HCT116 (cell line): ENCODE measurements at places on chromosomes 2 and 18. TPM values are rescaled to one million over a fixed set of nuclear protein-coding genes. Genes with fewer than 3 reads are reported as not detected.

GRCh38 chr2:79757526-79757925, 244.7 kb downstream of the CTNNA2 start:
- no peak overlapping the region for H3K4me3 ChIP-seq
- no peak for DNase-seq
- H3K36me3 ChIP-seq, result no peaks in the 10 kb centered on the region
- H3K27ac ChIP-seq, result no peak overlapping the region

The KANSL1L gene
- 6.7 TPM for total RNA-seq

DNA sequence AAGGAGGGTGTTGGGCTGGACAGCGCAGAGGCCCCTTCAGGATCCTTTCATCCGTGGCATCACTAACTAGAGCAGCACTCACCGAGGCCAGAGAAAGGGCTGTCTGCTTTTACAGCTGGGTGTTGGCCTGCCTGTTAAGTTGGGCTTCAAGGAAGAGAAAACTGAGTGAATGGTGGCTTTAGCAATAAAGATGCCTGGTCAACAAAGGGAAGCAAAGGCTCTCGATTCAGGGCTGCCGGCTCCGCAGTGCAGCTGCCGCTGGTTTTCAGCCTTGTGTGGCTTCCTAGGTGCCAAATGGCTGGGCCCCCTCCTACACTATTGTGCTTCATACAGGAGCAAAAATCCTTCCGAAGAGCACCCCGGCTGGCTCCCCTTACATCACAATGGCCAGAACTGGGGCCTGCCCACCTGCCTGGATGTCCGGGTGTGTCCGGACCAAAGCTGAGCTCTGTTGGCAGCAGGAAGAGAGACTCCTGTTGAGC, 61.0 kb upstream of the GPR45 start:
- no peak for DNase-seq
- no peaks in the 10 kb centered on the region for H3K36me3 ChIP-seq

GRCh38 chr18:12236934-12237832, 17.0 kb upstream of the CIDEA start:
- peaks cover 9% of the 10 kb centered on the region; the same call in 1 of the 2 replicates for H3K4me1 ChIP-seq
- no peak overlapping the region for H3K27ac ChIP-seq
- peak; percentile 19 for DNase-seq
- no peaks in the 10 kb centered on the region for H3K36me3 ChIP-seq
- H3K27me3 ChIP-seq, result peaks cover 3% of the 10 kb centered on the region; the same call in 1 of the 2 replicates
- H3K4me3 ChIP-seq, result no peak overlapping the region

DNA sequence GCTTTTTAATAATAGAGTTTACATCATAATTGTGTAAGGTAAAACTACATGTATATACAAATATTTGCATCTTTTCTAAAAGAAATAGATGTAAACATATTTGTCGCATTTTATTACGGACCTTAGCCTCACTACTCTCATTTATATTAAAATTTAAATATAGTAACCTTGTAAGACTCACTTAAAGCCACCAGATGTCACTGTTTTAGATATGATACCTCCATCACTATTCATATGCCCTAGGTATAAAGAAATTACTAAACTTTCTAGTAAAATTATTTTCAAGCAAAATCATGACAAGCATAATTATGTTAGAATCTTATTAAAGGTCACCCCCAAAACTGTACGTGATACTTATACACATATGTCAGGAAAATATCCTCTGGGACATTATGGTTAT, 674.3 kb upstream of the REG3G start:
- no peak overlapping the region for H3K27ac ChIP-seq
- H3K36me3 ChIP-seq, result no peaks in the 10 kb centered on the region
- H3K27me3 ChIP-seq, result no peaks in the 10 kb centered on the region

The FHL2 gene
- total RNA-seq, result 86.6 TPM

- no peak overlapping the region for H3K4me3 ChIP-seq
- no peaks in the 10 kb centered on the region for H3K4me1 ChIP-seq
- peak; percentile 67 for DNase-seq
- no peaks in the 10 kb centered on the region for H3K27me3 ChIP-seq
- H3K27ac ChIP-seq, result no peak overlapping the region
These were observed 12.4 kb downstream of the DYM start for GRCh38 chr18:49447810-49448745.

The OR6B2 gene
- total RNA-seq, result not detected

The SLC5A7 gene
- not detected for total RNA-seq

GRCh38 chr2:219430633-219431615, 3.7 kb upstream of the SPEG start:
- peaks cover 32% of the 10 kb centered on the region for H3K4me1 ChIP-seq
- H3K36me3 ChIP-seq, result no peaks in the 10 kb centered on the region
- DNase-seq, result no peak
- H3K27me3 ChIP-seq, result no peaks in the 10 kb centered on the region
- H3K27ac ChIP-seq, result no peak overlapping the region

- no peaks in the 10 kb centered on the region for H3K4me1 ChIP-seq
- H3K27ac ChIP-seq, result no peak overlapping the region
- 0 out of 2 replicates have a peak, but pooled peaks cover 9% of the 10 kb centered on the region for H3K27me3 ChIP-seq
- H3K36me3 ChIP-seq, result no peaks in the 10 kb centered on the region
- DNase-seq, result peak; percentile 42
These were observed 140.3 kb downstream of the RPIA start for GRCh38 chr2:88831792-88832248.

DNA sequence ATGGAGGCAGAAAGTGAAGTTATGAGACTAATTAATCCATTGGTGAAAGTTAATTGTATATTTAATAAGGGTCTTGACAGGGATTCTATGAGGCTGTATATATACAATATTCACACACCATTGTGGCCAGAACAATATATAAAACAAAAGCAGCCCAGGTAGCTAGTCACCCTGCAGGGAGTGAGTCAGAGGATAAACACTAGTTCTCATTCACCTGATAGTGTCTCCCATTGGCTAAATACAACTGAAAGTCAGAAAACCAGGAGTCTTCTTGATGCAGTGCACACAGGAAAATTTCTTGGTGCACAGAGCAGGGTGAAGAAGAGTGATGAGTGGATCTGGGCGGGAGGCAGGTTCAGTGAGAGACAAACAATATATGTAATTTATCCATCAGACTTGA, 465.2 kb downstream of the ERBB4 start:
- no peak overlapping the region for H3K4me3 ChIP-seq
- H3K27ac ChIP-seq, result no peak overlapping the region
- H3K36me3 ChIP-seq, result no peaks in the 10 kb centered on the region
- no peaks in the 10 kb centered on the region for H3K27me3 ChIP-seq
- DNase-seq, result no peak

GRCh38 chr2:118268268-118268667, 180.0 kb downstream of the INSIG2 start:
- no peaks in the 10 kb centered on the region for H3K36me3 ChIP-seq
- no peak for DNase-seq
- H3K4me1 ChIP-seq, result peaks cover 4% of the 10 kb centered on the region; the same call in 1 of the 2 replicates
- H3K4me3 ChIP-seq, result no peak overlapping the region
- no peaks in the 10 kb centered on the region; the same call in 1 of the 2 replicates for H3K27me3 ChIP-seq

- DNase-seq, result no peak
- no peaks in the 10 kb centered on the region for H3K4me1 ChIP-seq
- no peaks in the 10 kb centered on the region for H3K27me3 ChIP-seq
- H3K27ac ChIP-seq, result no peak overlapping the region
These were observed 21.9 kb upstream of the PPP1CB start for GRCh38 chr2:28729698-28730097.

The HOXD10 gene
- total RNA-seq, result not detected

The ASXL3 gene
- total RNA-seq, result not detected

The CHCHD5 gene
- total RNA-seq, result 49.8 TPM

The ERBB4 gene
- total RNA-seq, result 0.10 TPM

The SP5 gene
- total RNA-seq, result 0.98 TPM

GRCh38 chr2:22329211-22330154, 1055.5 kb upstream of the KLHL29 start:
- no peak overlapping the region for H3K27ac ChIP-seq
- no peaks in the 10 kb centered on the region for H3K27me3 ChIP-seq
- H3K36me3 ChIP-seq, result no peaks in the 10 kb centered on the region
- no peak for DNase-seq
- no peaks in the 10 kb centered on the region for H3K4me1 ChIP-seq

GRCh38 chr18:39053571-39053970, 1488.0 kb upstream of the CELF4 start:
- no peaks in the 10 kb centered on the region for H3K36me3 ChIP-seq
- H3K4me1 ChIP-seq, result peaks cover 7% of the 10 kb centered on the region; the same call in 1 of the 2 replicates
- no peak overlapping the region for H3K4me3 ChIP-seq
- H3K27ac ChIP-seq, result no peak overlapping the region
- H3K27me3 ChIP-seq, result 0 out of 2 replicates have a peak, but pooled peaks cover 3% of the 10 kb centered on the region

DNA sequence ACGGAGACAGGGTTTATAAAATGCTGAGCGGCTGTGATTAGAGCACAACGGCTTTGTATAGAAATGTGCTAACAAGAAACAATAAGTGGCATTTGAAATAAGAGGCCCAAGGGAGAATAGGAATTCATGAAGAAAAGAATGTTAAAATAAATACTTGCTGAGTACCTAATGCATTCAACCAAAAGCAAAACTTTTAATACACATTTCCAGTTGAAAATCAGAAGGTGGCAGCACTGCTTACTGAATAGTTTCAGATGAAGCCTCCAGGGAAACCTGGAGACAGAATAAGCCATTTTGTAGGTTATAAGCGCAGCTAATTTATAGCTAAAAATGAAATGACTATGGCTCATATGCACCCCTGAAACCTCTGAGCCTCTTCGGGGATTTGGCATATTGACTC, 286.6 kb downstream of the DPP10 start:
- H3K27me3 ChIP-seq, result no peaks in the 10 kb centered on the region
- H3K4me1 ChIP-seq, result no peaks in the 10 kb centered on the region
- no peak for DNase-seq

DNA sequence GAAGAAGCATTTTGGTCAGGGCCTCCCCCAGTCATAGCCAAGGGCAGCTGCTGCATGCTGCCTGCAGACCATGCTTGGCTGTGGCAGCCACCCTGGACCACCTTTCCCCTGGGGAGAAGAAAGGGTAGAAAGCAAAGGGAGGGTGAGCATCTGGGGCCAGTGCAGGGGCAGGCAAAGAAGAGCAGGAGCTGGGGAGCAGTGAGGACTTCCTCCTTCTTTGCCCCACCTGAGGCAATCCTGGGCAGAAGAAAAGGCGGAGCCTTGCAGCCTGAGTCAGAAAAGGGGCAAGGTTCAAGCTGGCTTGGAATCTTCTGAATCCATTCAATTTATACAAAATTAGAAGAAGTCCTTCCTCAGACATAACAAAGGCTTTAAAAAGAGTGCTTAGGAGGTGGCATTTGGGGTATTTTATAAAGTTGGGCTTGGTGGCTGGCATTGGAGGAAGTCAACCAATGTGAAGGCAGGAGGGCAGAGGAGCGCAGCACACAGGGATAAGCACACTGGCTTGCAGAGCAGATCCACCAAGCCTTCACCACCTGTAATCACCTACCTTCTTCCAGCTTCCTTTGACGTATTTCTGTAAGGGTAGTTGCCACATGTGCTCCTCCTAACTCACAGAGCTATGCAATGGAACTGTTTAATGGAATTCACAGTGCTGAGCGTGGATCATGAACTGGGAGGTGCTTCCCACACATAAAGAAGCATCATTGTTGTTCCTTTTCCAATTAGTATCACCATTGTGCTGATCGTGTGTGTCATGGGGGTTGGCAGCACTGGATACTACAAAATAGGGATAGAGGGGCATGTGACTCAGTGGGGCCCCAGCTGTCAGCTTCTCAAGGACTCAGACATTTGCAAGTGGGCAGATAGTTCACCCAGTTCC, 154.4 kb upstream of the EPAS1 start:
- peaks cover 20% of the 10 kb centered on the region for H3K4me1 ChIP-seq
- H3K36me3 ChIP-seq, result no peaks in the 10 kb centered on the region
- no peaks in the 10 kb centered on the region for H3K27me3 ChIP-seq
- no peak overlapping the region for H3K4me3 ChIP-seq
- no peak for DNase-seq

DNA sequence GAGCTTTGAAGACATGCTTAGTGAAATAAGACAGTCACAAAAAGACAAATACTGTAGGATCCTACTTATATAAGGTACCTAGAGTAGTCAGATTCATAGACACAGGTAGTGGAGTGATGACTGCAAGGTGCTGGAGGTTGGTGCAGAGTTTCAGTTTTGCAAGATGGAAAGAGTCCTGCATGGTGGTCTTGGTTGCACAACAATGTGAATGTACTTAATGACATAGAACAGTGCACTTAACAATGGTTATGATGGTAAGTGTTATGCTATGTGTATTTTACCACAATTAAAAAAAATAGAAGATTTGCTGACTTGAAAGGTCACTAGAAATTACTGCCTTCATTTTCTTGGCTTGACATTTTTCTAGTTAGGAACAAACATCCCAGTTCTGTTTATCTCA, 9.5 kb downstream of the CERS6 start:
- no peak overlapping the region for H3K4me3 ChIP-seq
- no peaks in the 10 kb centered on the region for H3K27me3 ChIP-seq
- no peak overlapping the region for H3K27ac ChIP-seq
- H3K4me1 ChIP-seq, result no peaks in the 10 kb centered on the region
- H3K36me3 ChIP-seq, result no peaks in the 10 kb centered on the region
- DNase-seq, result no peak

DNA sequence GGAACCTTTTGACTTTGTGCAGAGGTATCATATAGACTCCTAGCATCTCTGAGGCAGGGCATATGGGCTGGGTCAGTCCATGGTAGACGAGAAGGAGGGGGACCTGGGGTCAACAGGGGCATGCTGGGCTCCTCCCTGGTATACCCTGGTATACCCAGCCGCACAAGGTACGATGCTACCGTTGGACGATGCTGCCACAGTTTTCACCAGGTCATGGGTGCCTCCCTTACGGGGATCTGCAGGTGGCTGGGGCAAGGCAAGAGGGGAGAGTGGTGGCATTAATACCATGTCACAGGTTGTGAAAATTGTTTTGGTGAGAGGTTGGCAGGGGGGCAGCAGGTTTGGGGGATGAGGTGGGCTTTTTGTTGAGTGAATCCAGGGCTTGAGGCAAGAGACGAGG, 149.8 kb downstream of the TSN start:
- no peak overlapping the region for H3K27ac ChIP-seq
- peaks cover 12% of the 10 kb centered on the region for H3K27me3 ChIP-seq
- no peaks in the 10 kb centered on the region for H3K36me3 ChIP-seq
- no peak for DNase-seq

- H3K4me3 ChIP-seq, result no peak overlapping the region
- H3K27ac ChIP-seq, result no peak overlapping the region
- H3K36me3 ChIP-seq, result no peaks in the 10 kb centered on the region
- DNase-seq, result no peak
- peaks cover 3% of the 10 kb centered on the region; the same call in 1 of the 2 replicates for H3K4me1 ChIP-seq
These were observed 318.0 kb downstream of the ZEB2 start for GRCh38 chr2:144201868-144202468.
